ENCODE measurements at places on chromosomes 6 and 20. TPM values are rescaled to one million over a fixed set of nuclear protein-coding genes. Genes with fewer than 3 reads are reported as not detected.
A peak's percentile ranks its signal among the peaks of the same experiment; 100 is the strongest.

GRCh38 chr6:14849185-14849584 is 396.7 kb upstream of the JARID2 start:
- no peak for DNase-seq

OR2H1 gene
- polyA plus RNA-seq, result not detected

DNA sequence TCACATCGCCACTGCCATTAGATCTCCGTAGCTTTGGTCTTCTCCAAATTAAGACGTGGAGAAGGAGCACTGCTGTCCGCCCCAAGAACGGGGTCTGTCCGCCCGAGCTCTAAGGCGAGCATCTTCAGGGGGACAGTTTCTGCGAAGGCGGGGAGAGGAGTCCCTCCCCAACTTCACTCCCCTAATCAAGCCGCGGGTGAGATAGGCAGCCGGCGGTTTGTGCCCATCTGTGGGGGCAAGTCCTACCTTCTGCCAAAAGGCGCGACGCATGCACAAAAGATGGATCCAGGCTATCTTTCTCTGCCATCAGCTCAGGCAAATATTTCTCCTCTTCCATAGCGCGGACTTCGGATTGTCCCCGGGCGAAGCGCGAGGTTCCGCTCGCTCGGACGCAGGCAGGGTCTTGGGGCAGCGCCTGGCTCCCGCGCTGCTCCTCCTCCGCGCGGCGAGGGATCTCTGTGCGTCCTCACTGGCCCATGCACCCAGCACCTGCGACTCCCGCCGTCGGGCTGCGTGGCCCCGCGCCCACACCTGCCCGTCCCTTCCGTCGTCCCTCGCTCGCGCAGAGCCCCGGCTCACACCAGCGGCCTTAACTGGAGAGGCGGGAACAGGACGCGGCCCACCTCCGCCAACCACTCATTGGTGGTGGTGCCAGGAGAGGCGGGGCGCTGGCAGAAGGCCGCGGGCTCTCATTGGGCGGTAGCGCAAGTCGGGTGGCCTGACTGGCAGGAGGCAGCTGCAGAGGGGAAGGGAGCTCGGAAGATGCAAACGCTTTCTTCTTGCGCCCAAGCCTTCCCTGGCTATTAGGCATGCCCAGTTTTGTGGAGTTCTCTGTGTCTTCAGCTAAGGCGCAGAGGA is at the start of gene KHDRBS2:
Gene KHDRBS2, minus strand, starts transcription at position 614 of the 858 bp plus-strand sequence.
- peak; percentile 60 for DNase-seq

DPPA5 gene
- not detected for polyA plus RNA-seq

GRCh38 chr6:26223650-26224546 is 136.7 kb downstream of the HFE start:
- peak; percentile 82 for DNase-seq

- DNase-seq, result no peak
Observed at GRCh38 chr6:17902974-17903373, 84.5 kb downstream of the KIF13A start.

- DNase-seq, result no peak
Observed at GRCh38 chr6:118771253-118771652, 119.9 kb upstream of the CEP85L start.

METTL24 gene
- 16.7 TPM for polyA plus RNA-seq

GRCh38 chr20:47704746-47705496 is 80.4 kb downstream of the SULF2 start:
- DNase-seq, result no peak

- DNase-seq, result no peak
Observed at GRCh38 chr6:87250019-87250418, 72.4 kb upstream of the SMIM8 start.

TNNC2 gene
- 1.4 TPM for polyA plus RNA-seq

PTCHD4 gene
- polyA plus RNA-seq, result 1.8 TPM

DNA sequence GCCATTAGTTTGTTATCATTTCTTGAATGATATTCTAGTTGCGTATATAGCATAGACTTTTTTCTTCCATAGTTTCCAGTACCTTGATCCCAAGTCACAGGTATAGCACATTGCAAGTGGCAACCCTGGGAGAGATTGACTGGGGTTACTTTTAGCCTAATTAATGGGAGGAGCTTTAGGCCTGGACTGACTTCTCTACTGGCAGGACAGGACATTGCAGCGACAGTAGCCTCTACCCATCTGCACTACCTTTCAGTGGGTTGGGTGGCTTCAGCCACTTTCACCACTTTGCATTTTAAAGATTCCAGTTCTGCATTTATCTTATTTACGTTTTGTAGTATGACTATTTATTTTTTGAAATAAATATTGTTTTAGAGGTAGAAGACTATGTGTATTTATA is 320.3 kb downstream of the RIMS1 start:
- no peak for DNase-seq

NQO2 gene
- 55.8 TPM for polyA plus RNA-seq

GRCh38 chr6:88167352-88167937 is 1.3 kb upstream of the CNR1 start:
- no peak for DNase-seq

RALGAPA2 gene
- polyA plus RNA-seq, result 19.5 TPM

ASIP gene
- 0.30 TPM for polyA plus RNA-seq

DNA sequence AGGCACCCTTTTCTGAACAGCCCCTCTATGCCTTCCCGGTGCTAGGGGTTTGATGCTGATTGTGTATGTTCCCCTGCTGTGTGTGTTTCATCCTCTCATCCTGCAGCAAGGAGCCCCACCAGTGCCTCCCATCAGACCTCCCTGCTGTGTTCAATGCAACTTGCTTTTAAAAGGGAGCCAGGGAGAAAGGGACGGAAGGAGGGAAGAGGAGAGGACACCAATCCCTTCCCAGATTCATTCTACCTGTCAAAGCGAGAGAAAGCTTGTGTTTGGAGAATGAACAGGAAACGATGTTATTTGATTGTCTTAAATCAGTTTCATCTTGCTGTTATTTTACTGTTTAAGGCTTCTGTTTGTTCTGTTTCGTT is 259.2 kb downstream of the ADGB start:
- DNase-seq, result no peak

DNA sequence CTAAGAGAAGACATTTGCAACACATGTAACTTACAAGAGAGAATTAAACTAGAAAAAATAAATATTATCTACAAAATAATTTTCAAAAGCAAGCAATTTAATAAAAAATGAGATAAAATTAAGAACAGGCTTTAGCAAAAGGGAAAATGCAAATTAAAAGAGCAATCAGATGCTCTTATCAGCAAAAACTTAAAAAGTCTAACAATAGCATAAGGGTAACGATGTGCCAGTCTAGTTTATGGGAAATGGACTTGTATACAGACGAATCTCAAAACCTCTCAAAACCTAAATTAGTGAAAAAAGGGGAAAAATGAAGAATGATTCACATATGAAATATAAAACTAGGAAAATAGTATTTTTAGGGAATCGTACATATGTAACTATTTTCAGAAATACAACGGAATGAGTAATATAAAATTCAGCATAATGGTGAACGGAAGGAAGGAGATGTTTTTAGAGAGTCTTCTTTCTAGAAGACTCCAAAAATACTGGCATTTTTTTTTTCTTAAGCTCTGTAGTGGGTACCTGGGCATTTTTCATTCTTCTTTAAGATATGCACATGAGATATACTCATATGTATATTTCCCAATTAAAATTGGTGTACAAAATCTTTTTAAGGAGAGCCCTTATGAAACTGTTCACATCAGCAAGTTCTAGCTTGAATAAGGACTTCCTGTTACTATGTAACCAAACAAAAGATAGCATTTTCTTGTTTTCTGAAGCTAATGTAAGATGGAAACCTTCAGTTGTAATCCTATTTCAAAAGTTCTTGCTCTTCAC is 927 bp upstream of the MANEA start:
- DNase-seq, result peak; percentile 60

CFAP206 gene
- 2.8 TPM for polyA plus RNA-seq

DNA sequence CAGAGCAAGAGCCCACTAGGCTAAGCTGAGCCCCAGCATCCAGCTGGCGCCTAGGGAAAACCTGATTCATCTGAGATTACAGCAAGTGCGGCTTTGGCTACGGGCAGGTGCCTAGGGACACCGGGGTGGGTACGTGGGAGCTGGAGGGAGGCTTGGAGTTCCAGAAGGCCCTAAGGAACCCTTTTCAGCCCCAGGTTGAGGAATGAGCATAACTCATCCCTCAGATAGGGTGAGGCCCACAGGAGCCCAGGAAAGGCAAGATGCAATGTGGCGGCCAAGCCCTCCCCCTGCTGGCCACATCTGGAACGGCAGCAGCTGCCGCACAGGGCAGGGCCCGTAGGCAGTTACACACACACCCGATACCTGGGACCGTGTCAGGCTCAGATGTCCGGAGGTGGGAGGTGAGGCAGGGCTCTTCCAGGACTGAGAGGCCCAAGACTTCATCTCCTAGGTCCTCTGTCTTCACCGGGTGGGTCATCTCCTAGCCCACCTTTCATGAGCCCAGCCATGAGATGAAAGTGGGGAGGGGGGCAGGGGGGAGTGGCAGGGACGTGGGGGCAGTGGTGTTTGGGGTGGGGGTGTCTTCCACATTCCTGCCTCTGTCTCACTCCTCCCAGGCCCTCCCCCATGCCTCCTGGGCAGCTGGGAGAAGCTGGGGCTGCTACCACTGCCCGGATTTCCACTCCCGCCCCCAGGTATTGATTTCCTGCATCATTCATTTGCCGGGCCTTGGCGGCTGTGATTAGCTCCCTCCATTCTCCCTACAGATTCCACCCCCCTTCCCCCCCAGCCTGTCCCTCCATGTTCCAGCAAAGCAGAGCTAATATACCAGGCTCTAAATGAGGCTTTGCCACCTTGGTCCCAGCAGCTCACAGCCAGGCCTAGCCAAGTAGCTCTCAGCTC is 5.5 kb downstream of the MDGA1 start:
- DNase-seq, result no peak

DNA sequence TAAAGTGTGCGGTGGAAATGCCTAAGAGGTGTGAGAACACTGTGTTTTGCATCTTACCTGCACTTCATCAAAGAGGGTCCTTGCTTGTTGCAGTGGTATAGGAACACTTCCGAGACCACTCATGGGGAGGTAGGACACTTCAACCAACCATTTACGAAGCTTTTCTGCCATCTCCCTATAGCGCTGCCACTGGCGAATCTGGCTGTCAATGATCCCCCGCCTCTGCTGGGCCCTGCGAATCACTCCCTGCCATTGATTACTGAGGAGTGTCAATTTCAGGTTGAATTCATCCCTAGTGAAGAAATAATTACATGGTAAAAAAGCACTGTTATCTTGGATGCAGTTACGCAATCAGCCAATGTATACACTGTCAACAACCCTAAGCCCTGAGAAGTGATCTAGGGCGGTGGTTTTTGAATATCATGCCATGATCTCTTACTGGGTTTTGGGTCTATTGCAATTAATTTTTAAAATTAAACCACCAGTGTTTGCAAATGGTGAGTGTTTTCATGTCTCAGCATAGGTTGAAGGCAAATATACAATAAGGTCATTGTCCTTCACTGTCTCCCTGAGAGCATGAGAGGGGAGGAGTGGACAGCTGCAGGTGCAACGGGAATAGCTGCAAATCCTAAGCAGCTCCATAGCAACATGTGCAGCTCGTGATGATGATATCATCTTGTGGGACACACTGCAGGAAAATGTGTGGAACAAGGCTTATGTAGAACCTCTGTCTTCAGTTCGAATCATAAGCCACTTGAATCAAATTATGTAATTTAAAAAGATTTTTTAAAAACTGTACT is 400.6 kb downstream of the ESR1 start:
- no peak for DNase-seq

- DNase-seq, result no peak
Observed at GRCh38 chr20:56453352-56453751, 15.1 kb upstream of the RTF2 start.

DNA sequence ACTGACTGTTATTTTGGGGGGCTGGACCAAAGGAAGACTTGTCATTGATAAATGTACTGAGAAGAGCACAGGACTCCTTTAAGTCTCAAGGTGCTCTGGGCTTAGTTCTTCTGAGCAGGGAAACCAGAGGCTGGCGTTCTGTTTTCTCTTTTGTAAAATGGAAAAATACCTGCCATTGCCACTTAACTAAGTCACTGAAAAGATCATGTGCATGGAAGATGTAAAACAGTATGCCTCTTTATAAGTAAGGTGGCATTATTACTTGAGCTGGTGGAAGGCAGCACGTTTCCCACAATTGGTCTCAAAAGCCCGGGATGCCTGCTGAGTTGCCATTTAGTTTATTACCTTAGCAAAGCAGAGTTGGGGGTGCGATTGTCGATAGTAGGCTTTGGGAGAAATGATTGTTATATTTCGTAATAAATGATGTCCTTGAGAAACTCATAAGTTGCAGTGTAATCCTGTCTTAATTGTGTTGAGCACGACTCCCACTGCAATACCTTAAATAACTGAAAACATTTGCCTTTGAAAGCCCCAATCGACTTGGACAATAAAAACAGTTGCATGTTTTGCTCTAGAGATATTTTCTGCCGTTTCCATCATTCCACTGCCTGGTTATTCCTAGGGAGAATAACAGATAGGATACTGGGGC is 3.6 kb downstream of the JARID2 start:
- DNase-seq, result no peak

DNA sequence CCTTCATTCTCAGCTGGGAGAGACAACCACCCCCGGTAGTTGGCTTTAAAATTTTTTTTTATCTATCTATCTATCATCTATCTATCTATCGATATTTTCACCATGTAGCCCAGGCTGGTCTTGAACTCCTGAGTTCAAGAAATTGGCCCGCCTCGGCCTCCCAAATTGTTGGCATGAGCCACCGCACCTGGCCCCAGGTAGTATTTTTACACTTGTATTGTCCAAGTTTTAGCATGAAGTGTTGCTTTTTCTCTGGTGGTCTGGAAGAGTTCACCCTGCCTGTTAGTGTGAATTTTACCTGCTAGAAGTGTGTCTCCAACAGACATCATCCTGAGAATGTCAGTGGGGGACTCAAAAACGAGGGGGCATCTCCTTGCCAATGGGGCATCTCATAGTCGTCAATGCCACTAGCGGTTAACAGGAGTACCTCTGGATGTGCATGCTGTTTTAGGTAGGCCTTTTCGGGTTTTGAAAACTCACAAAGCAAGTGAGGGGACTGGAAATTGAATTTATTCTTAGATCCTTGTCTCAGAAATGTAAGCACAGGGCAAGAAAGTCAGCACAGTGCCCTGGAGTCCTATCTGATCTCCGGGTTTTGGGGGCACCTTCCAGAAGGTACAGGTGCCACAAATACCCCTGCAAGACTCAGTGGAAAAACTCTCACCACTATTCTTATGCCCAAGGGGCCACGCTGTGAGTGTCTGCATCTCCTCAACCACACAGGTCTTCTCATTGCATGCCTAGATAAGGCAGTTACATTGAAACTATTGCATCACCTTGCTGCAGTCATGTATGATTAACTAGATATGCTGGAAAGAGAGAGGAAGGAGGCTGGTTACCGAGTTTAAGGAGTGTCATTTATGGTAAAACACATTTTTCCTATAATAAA is 37.1 kb downstream of the TNFAIP3 start:
- DNase-seq, result no peak

DNA sequence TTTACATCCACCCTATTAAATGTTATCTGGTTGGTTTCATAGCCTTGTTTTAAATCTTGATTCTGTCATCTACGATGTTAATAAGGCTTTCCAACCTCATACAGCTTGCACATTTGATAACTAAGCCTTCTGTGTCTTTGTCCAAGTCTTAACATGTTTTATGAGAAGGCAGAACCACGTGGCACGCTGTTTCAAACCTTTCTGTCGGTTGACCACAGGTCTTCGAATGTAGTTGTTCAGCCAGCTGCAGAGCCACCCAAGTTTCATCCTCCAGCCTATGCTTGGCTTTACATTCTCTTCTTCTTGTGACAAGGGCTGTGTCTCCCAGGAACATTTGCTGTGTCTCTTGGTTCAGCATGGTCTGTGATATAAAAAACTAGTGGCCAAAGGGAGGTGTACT is 15.7 kb upstream of the SGK2 start:
- no peak for DNase-seq

- no peak for DNase-seq
Observed at GRCh38 chr20:57953638-57954037, 243.8 kb upstream of the PMEPA1 start.

CALHM5 gene
- polyA plus RNA-seq, result 3.0 TPM

DEFB132 gene
- polyA plus RNA-seq, result not detected

- DNase-seq, result no peak
Observed at GRCh38 chr20:62723351-62723750, 14.7 kb downstream of the NTSR1 start.
